ENCODE measurements at places on chromosomes 5 and 9. TPM values are rescaled to one million over a fixed set of nuclear protein-coding genes. Genes with fewer than 3 reads are reported as not detected.

The CDO1 gene
- 2.1 TPM for polyA plus RNA-seq

The YIPF5 gene
- 235 TPM for polyA plus RNA-seq

The DROSHA gene
- polyA plus RNA-seq = 27.4 TPM

The SGCD gene
- polyA plus RNA-seq = 71.2 TPM

The SLC25A2 gene
- not detected for polyA plus RNA-seq

The FRMPD1 gene
- polyA plus RNA-seq = not detected

The UTP15 gene
- polyA plus RNA-seq = 13.9 TPM

The ANKRD18A gene
- polyA plus RNA-seq = not detected

The BSPRY gene
- polyA plus RNA-seq = not detected

The NTRK2 gene
- polyA plus RNA-seq = not detected
